ENCODE measurements at places on chromosomes 2 and 18. TPM values are rescaled to one million over a fixed set of nuclear protein-coding genes. Genes with fewer than 3 reads are reported as not detected.

Gene ACMSD
- 0.59 TPM for total RNA-seq

Gene VWA3B
- not detected for total RNA-seq

Gene COL4A4
- total RNA-seq: 3.8 TPM

Gene SERPINB5
- total RNA-seq: 17.4 TPM
